ENCODE measurements at places on chromosomes 1 and 21.
A peak's percentile ranks its signal among the peaks of the same experiment; 100 is the strongest.

DNA sequence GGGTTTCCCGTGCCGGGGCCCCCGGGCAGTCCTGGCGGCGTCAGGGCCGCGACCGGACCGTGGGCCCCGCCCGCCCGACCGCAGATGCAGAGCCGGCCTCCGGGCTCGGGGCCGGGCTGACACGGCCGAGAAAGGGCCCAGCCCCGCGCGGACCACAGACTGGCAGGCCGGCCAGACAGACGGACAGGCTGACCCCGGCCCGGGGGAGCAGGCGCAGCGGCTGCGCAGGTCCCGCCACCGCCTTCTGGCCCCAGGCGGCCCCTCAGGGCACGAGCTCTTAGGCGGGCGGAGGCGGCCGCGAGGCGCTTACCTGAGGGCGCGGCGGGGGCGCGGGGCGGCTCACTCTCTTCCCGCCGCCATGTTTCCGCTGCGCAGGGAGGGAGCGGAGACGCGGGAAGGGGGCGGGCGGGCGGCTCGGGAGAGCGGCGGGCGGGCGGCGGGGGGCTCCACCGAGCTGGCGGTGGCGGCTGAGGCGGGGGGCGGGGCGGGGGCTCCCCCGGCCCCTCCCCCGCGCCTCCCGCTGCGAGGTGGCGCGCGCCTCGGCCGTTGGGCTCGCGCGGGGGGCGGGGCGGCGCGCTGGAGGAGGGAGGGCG is at the start of gene SCMH1:
SCMH1 (minus strand) TSS at position 558 of the 593 bp plus-strand sequence. CDS start 56,173 bp downstream, outside the sequence.
- DNase-seq, result peak; percentile 51

GRCh38 chr1:169326956-169327268 is 40.7 kb downstream of the NME7 start:
- no peak for DNase-seq

DNA sequence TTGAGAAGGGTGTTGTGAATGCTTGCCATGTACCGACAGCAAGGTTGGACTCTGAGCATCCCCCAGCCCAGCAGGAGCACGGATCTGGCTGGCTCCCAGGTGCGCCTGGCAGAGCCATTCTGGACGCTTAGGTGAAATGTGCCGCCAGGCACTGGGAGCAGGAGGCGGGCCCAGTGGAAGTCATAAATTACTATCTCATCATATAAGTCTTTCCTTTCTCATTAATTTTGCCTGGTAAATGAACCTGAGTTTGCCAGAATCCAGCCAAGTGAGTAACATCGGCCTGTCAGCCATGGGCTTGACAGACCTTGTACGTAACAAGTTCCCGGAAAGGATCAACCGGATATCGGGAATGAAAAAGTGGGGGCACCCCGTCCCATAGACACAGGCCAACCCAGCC is 179.5 kb upstream of the ARHGEF16 start:
- DNase-seq, result no peak

DNA sequence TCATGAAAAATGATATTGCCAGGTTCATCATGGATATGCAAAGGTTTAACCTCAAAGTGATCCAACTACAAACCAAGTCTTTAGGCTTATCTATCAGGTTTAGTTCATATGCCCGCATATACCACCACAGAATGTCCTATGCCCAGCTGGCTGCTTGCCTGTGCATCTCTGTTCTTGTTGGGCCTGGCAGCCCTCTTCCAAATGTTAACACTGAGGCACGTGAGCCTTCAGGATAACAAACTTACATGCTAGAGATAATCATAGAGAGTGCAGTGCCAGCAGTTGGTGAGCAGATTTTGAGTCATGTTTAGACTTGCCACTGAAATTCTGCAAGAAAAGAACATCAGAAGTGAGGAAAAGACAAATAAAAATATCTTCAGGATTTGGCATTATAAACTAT is 607.9 kb upstream of the TMPRSS15 start:
- DNase-seq, result no peak

- DNase-seq, result no peak
Observed at GRCh38 chr1:83670909-83671565, 327.9 kb downstream of the TTLL7 start.

- DNase-seq, result no peak
Observed at GRCh38 chr1:159949981-159950381, 4.1 kb downstream of the SLAMF9 start.

- no peak for DNase-seq
Observed at GRCh38 chr1:11426617-11427016, 52.3 kb upstream of the DISP3 start.

GRCh38 chr1:227896710-227897655 is 50.7 kb downstream of the WNT9A start:
- no peak for DNase-seq

GRCh38 chr1:193438771-193439170 is 252.4 kb upstream of the B3GALT2 start:
- no peak for DNase-seq

DNA sequence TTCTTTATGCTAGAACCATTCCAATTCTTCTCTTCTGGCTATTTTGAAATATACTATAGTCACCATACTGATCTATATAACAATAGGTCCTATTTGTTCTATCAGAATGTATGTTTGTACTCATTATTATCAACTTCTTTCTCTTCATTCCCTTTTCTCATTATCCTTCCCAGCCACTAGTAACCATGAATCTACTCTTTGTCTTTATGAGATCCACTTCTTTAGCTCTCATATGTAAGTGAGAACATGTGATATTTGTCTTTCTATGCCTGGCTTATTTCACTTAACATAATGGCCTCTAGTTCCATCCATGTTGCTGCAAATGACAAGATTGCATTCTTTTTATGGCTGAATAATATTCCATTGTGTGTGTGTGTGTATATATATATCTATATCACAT is 31.7 kb upstream of the RC3H1 start:
- DNase-seq, result no peak

DNA sequence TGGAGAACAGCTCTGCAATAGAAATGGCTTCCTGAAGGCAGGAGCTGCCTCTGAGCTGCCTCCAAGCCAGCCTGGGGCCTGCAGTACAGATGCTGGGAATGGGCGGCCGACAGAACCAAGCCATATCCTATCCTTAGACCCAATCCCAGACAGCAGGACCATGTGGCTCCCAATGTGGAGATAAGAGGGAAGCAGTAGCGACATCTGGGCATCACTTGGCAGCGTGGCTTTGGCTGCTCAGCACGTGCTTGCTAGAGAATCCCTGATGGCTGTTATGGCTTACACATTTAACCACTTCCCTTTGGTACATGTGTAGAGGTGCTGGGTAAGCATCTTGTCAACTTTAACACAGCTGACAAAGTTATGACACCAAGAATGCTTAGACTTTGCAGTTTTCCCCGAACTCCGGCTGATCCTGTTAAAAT is 87.7 kb downstream of the MAN1C1 start:
- peak; percentile 79 for DNase-seq

DNA sequence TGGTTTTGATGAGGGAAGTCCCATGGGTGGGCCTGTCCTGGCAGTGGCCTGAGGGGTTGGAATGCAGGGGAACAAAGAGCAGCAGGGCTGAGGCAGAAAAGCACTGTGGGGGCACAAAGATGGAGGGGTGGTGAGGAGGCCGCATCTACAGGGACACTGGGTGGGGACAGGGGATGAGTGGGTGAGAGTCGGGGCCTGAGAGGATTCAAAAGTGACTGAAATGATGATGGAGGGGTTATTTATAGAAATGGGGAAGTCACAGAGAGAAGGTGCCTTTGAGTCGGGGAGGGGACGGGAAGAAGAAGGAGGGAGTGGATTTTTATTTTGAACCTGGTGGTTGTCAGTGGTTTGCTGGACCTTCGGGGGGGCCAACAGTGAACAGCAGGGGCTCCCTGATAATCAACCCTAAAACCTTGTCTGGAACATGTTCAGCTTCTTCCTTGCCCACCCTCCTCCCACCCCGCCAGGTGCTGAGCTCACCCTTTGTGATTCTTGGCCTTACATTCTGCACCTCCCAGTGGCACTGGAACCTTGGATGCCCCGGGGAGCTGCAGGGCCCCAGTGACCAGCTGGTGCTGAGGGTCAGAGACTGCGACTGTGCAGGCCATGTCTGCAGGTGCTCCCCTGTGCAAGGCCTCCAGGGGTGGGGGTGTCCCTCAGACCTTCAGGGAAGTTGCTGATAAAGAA is 42.9 kb downstream of the IER5 start:
- no peak for DNase-seq

GRCh38 chr21:43188181-43188580 is 19.4 kb downstream of the CRYAA start:
- DNase-seq, result no peak

- DNase-seq, result no peak
Observed at GRCh38 chr1:8846263-8846662, 28.8 kb upstream of the RERE start.

GRCh38 chr1:3121401-3122210 is 52.6 kb downstream of the PRDM16 start:
- DNase-seq, result no peak

DNA sequence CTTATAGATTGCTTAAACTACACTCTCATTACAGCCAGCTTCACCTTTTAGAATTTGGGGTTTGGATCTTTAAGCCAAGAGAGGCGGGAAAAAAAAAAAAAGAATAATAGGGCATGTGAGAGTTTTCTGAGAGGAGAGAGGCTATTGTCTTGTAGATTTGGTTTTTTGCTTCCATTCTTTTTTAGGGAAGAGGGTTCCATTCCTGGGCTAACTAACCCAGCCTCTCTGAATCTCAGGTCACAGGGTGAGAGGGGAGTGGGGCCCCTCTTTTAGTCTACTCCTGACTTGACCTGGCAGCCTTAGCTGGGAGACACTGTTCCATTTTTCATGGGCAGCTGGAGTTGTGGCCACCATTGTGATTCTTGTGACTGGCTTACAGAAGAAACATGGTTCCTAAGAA is 24.2 kb downstream of the PBX1 start:
- DNase-seq, result no peak

GRCh38 chr1:212119397-212119837 is 83.9 kb downstream of the DTL start:
- no peak for DNase-seq

DNA sequence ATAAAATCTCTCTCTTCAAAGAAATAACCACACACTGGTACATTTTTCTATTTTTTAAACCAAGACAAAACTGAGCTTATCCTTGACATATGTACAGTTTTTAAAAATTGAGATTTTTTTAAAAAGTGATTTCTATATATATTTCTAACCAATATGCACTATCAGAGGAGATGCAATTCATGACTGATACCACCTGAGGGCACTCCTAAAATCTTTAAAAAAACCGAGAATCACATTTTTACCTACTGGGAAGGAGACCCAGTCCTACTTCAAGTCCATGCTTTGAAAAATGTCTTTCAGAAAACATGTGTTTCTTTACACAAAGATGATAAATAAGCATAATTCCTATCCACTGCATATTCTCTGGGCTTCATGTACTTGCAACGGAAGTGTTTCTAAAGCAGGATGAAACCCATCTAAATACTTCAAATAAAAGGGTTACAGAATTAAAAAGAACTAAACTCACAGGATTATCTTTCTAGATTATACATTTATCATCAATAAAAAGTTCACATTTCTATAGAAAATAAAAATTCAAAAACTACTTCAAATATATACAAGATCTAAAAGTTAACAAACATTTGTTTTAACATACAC is 98.6 kb downstream of the ENAH start:
- DNase-seq, result no peak

DNA sequence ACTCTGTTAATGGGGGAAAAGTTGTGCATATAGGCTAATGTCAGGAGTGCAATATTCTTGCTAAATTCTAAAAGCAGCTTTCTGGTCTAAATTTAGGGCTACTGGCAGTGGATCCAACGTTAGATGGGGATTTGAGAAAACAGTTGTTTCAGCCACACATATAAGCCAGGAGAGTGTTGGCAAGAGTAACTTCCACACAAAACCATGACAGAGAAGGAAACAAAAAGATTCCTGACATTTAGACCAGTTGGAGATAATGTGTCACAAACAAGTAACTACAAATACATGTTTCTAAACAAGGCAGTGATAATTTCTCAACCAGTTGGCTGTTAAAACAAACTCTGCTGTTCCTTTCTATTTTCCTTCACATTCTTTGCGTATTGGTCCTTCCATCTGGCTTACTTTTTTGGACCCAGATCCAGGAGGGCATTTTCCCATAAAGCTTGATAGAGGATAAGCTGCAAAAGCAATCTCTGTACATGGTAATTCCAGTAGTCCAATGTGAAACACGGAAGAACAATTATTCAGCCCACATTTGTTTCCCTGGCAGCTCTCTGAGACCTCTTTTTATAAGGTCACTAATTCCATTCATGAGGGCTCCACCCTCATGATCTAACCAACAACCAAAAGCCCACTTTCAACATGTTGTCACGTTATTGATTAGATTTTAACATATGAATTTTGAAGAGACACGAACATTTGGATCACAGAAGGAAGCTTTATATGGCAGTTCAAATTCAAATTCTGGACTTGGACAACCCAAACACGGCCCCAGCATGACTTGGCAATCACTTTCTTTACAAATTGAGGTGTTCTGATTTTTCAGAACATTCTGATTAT is 1888.6 kb downstream of the MRPL39 start:
- DNase-seq, result no peak

GRCh38 chr1:50105433-50105832 is 3.3 kb upstream of the ELAVL4 start:
- no peak for DNase-seq

DNA sequence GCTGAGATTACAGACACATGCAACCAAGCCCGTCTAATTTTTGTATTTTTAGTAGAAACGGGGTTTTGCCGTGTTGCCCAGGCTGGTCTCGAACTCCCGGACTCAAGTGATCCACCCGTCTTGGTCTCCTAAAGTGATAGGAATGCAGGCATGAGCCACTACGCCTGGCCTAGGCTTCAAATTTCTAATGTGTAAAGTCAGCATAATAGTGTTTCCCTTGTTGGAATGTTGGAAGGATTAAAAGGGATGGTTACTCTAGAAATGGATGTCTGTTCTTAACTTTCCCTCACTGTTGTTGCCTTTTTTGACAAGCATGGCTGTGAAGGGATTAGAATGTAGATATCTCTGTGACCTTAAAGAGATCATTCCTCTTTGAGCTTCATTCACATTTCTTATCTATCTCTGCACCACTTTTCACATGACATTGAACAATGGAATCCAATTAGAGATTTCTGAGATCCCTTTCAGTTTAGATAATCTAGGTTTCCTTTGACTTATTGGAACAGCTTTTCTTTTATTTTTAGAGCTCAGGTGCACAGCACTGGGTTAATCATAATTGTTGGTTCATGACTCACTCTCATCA is 33.7 kb downstream of the NFASC start:
- no peak for DNase-seq

DNA sequence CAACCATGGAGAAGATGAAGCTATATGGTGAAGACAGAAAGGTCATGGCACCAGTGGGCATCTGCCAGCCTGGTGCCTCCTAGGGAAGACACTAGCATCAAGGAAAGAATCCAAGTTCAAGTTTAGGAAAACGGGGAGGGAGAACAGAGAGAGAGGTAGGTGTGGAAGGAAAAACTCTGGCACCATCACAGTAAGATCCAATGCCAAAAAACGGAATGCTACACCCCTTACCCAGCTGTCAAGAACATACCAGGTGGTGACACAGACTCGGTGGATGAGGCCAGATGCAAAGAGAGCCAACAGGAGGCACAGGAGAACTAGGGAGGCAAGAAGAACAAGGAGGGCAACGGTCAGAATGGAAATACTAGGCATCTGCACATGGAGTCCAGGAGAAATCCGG is 3.6 kb downstream of the KRTCAP2 start:
- DNase-seq, result no peak

GRCh38 chr1:93995837-93996536 is 86.8 kb upstream of the GCLM start:
- no peak for DNase-seq
